ENCODE measurements at places on chromosomes 3 and 15.

- no peak for DNase-seq
These were observed 27.3 kb downstream of the KLHDC8B start for GRCh38 chr3:49198611-49199230.

DNA sequence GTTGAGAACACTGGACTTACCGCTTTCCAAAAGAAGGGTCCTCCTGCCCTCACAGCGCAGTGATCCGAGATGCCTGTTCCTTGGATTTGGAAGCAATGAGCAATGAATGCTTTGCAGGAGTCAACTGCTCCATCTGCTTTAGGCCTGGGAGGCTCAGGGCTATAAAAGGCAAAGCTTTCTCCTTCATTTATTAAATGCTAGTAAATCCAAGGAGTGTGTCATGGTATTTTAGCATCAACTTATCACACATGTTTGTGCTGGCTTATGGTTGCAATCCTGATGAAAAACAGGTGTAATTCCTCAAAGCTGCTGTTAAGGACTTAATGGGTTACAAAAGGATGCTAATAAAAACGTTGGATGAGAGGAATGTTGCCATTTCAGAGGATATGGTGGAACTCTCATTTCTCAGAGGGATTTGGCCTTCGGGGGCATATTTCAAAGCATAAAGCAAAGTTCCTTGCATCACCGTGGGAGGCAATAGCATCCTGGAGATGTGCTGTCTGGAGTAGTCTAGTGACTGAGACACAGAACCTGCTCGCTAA, 158.5 kb upstream of the TPM1 start:
- no peak for DNase-seq

GRCh38 chr3:55755516-55756205, 268.6 kb upstream of the WNT5A start:
- DNase-seq: no peak

- no peak for DNase-seq
These were observed 508.2 kb upstream of the TGFBR2 start for GRCh38 chr3:30098243-30098642.

DNA sequence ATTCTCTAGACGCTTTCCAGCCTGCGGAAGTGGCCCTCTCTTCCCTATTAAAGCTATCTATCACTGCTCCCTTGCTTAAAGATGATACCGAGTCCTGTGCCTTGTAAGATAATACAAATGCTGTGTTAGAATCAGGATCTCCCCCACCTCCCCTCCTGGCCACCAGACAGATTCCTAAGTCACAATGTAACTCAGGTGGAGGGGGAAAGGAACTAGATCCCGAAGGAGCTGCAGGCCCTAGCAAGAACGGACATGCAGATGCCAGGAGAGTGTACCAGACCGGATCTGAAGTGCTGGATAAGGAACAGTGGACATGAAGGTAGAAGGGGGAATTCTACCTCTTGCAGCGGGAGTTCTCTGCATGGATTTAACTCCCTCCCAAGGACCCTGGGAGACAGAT, 230.7 kb upstream of the LYSMD4 start:
- no peak for DNase-seq

GRCh38 chr3:59246719-59247401, 197.0 kb upstream of the CFAP20DC start:
- DNase-seq: no peak

- peak; percentile 45 for DNase-seq
These were observed at the start of gene UBA7 for GRCh38 chr3:49813497-49814174. Gene UBA7 (minus strand): TSS chr3:49813953. CDS start chr3:49813787, 166 bp downstream.

DNA sequence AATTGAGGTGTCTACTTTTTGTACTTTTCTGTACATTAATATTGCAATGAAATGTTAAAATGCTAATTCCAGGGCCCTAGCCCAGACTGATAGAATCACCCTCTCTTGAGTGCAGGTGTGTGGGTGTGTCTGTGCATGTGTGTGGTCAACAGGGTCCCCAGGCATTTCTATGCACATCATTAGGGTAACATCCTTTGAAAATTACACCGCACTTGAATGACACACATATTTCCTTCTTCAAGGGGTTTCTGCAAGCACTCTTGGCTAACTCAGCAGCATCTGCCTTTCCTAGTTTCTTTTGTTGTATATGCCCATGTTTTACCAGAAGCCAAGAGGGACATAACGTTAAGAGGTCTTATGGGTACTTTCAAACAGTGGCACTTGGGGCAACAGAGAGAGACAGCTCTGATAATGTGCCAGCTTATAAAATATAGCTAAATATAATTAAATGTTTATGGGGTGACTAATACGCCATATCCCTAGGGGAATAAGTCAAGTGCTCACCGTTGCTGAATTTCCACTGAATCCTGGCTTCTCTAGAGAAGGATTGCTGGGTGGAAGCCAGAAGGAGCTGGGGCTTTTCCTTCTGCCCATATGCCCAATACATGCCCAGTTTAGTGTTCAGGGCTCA, 54.5 kb upstream of the LRIG1 start:
- DNase-seq: no peak

DNA sequence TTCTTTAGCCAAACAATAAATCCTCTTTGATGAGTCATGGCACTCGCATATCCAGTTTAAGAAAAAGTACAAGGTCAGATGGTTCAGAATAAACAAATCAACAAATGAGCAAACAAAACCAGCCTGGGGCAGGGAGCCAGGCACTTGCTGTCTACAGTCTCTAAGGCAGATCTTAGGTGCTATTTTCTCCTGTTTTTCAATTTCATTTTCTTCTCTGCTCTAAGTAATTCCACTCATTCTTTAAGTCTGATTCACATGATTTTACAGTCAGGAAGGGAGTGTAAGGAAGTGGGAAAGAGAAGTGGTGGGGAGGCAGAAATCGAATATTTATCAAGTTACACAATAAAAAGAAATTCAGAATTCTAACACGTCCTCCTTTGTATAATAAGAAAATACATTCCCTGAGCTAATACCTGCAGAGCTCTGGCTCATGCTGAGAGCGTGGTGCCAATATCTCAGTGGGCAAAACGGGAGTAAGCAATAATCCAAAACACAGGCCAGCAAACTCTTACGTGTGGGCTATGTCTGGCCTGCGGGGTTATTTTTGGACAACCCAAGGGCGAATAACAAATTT, 298.6 kb downstream of the ADAMTS17 start:
- peak; percentile 28 for DNase-seq

DNA sequence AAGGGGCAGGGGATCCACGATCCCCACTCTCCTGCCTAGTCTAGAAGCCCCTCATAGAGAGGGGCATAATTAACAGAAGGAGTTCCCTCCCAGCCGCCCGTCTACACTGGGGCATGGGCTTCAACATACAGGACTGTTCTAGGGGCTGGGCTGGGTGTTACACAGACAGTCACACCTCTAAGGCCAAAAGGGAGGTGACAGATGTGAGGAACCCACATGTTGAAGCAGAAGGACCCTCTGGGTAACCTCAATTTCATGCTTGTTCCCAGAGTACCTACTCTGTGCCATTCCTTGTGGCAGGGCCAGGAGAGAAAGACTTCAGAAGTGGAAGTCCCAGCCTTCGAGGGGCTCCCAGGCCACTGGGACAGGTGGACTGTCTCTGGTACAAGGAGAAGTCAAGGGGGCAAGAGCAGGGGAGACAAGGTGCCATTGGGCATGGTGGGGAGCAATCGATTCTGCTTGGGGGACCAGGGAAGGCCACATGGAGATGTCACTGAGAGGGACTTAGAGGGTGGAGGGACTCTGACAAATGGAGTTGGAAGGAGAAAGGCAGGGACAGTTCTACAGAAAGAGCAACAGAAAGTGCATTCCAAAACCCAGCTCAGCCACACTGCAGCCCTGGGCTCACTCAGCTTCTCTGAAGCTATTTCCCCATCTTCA, 71.3 kb downstream of the CPN2 start:
- no peak for DNase-seq

- DNase-seq: peak; percentile 96
These were observed 309.9 kb upstream of the THBS1 start for GRCh38 chr15:39270934-39271333.

DNA sequence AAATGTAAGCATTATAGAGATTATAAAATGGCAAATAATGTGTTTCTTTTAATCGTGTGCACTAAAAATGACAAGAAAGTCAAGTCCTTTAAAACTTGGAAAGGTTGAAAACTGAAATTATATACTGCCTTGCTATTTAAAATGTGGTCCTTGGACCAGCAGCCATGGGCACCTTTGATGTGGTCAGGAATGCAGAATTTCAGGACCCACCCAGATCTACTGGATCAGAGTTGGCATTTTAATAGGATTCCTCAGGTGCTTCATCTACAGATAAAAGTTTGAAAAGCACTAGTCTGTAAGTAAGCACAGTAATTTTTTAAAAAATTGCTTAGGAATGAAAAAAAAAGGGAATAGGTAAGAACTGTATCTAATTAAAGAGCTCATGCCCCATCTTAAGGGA, 55.8 kb downstream of the ADAMTS9 start:
- no peak for DNase-seq

GRCh38 chr15:60933900-60934885, 294.9 kb downstream of the RORA start:
- no peak for DNase-seq

DNA sequence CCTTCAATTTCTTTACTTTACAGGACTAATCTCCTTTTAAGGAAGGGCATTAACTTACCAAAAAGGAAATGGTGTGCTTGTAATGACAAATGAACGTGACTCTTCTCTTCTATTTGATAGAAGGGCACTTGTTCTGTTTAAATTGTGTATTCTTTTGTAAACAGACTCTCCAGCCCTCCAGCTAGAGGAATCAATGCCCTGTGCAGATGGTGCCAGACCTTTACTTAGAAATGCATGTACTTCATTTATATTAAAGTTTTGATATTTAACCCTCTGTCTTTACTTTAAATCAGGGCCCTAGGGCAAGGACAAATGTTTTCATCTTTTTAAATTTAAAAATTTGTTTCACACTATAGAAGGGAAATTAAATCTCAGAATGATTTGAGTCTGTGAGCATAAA, 355.1 kb downstream of the GBE1 start:
- no peak for DNase-seq

DNA sequence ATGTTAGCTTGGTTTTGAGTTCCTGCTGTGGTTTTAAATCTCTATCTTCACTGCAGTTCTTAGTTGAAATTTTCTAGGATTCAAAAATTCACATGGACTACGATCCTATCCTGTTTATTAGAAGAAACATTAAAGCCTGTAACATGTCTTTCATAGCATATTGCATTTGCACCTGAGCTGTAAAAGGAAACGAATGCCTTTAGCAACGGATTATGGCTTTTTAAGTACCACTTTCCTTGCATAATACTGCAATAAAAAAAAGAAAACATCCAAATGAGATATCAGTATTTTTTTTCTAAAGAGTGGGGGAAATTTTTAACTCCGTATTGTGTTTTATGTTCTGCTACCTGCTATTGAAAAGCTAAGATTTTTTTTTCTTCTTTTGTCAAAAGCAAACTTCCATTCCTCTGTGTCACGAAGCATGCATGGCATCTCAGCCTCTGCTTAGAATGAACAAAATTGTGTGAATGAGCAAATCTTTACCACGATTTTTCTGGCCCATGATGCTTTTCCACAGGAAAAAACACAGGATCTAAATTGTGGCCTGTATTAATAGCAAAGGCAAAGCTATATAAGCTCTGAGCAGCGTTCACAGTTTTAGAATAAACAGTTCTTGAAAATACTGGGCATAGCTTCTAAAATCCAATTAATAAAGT, 110.0 kb upstream of the CDIN1 start:
- DNase-seq: no peak

DNA sequence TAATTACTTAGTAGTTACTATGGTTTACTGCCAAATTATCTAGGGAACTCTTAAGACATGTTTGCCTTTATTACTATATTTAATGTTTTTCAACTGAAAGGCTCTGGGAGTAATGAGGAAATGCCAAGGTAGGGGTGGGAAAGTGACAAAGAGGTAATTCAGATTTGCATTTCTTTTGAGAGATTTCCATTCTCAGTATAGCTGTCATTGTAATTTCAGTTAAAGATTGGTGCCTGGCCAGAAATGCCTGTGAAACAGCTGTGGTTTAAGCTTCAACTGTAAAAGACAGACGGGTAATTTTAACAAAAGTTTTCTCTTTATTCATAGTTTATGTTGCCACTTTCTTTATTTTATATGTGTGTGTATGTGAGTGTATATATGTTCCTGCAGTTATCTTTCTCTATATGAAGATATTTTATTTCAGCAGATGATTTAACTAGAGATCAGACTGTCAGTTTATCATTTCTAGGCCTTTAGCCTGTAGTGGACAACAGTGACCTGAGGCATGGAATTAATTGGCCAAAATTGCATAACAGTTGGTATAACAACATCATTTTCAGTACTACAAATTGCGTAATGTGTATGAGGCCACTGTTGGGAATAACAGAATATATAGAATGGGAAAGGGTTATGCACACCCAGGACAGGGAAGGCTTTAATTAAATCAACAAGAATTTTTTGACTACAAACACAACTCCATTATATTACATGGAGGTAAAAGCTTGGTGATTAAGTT, 119.0 kb downstream of the BBX start:
- DNase-seq: no peak

DNA sequence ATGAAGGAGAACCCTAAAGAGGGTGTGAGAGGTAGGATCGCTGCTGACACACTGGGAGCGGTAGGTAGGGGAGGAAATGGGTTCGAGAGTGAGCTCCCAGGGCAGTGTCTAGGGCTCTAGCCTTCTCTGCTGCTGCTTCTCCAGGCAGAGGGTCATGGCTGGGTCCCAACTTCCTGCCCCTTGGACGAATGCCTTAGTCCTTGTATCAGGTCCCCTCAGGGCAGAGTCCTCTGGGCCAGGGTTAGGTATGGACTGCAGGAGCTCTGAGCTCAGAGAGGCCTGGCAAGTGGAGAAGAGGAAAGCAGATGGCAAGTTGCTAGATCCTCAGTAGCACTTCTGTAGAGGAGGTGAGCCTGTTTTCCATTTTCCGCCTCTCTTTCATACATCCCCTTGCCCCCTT, 2.9 kb downstream of the CORO2B start:
- no peak for DNase-seq

GRCh38 chr15:83127547-83128150, 20.2 kb downstream of the TM6SF1 start:
- DNase-seq: no peak

DNA sequence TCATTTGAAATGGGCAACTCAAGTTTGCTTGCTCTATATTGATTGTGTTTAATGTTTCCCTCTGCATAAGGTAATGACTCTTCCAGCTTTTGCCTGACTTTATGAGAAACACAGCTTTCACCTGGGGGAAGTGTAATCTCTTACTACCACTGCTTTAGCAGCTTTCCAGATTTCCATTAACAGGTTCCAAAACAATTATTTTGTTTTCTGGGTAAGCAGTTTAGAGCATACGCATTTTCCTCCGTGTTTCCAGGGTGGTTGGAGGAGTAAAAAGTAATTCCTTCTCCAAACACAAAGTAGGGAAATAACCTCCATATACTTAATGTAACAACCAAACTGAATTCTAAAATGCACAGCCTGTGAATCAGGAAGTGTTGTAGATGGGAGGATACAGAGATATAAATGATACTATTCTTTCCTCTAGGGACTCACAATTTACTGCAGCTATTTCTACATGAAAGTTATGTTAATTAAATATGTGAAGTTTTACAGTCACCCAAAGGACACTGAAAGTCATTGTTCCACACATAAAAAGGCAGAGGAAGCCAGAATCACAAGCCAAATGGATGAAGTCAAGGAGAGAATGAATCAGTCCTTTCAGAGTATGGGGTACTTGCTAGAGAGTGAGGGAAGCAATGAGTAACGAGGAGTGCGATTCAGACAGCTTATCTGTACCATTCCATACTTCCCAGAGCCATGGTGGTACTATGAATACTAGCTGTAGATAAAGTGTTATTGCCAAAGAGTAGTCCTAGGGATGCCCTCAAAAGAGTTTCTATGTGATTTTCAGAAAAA, 16.6 kb downstream of the ST3GAL6 start:
- peak; percentile 48 for DNase-seq

- DNase-seq: no peak
These were observed 498.1 kb upstream of the RGMA start for GRCh38 chr15:93587059-93587521.

- no peak for DNase-seq
These were observed 1.1 kb upstream of the SUCLG2 start for GRCh38 chr3:67655364-67656121.

GRCh38 chr3:40108643-40109042, 200.9 kb upstream of the EIF1B start:
- DNase-seq: no peak

Measured in stromal cell of bone marrow (primary cell).